ENCODE measurements at places on chromosomes 5 and 9. TPM values are rescaled to one million over a fixed set of nuclear protein-coding genes. Genes with fewer than 3 reads are reported as not detected.

Gene NRG2
- total RNA-seq = 1.8 TPM

Gene OTP
- total RNA-seq = 0.13 TPM

Gene BARX1
- 12.8 TPM for total RNA-seq

Gene IL9
- total RNA-seq = not detected

Gene CCDC192
- not detected for total RNA-seq

Gene BARHL1
- not detected for total RNA-seq

Gene ACOT12
- not detected for total RNA-seq

Gene IFNA21
- not detected for total RNA-seq

Gene BTNL8
- total RNA-seq = not detected

Gene TMEM171
- 6.6 TPM for total RNA-seq

Gene ANKRD33B
- 11.4 TPM for total RNA-seq

Gene FBN2
- total RNA-seq = 18.3 TPM

Gene TMOD1
- 1.8 TPM for total RNA-seq

Gene ADRA1B
- total RNA-seq = 20.4 TPM

Gene GALNT12
- 4.4 TPM for total RNA-seq

Gene C8G
- total RNA-seq = 1.7 TPM

Gene GKAP1
- 4.1 TPM for total RNA-seq

Gene EFNA5
- 20.5 TPM for total RNA-seq

Gene UBAP1
- 45.7 TPM for total RNA-seq

Gene PCDHB13
- total RNA-seq = 0.08 TPM

Gene IFNA2
- not detected for total RNA-seq

Gene ECM2
- 0.17 TPM for total RNA-seq

Gene HSPA4
- 180 TPM for total RNA-seq

Gene FAM174A
- 13.0 TPM for total RNA-seq

Gene SPINK6
- 0.45 TPM for total RNA-seq

Gene GALNT10
- total RNA-seq = 111 TPM

Gene HMMR
- total RNA-seq = 21.5 TPM

Gene WDR38
- 0.13 TPM for total RNA-seq

Gene ZNF608
- 0.77 TPM for total RNA-seq

Gene AHRR
- total RNA-seq = 3.9 TPM

Gene CSNK1G3
- 23.5 TPM for total RNA-seq

Gene PCDHB16
- total RNA-seq = 0.08 TPM

Gene QRFP
- total RNA-seq = not detected

Gene DRD1
- 0.13 TPM for total RNA-seq

Gene UBQLN1
- total RNA-seq = 125 TPM

Gene IRX1
- total RNA-seq = not detected

Gene IL33
- 0.27 TPM for total RNA-seq

Gene CDC20B
- 0.07 TPM for total RNA-seq

Gene SPATA31A3
- total RNA-seq = not detected

Gene NUTM2F
- total RNA-seq = not detected

Gene IGFBPL1
- total RNA-seq = 2.3 TPM

Gene CHSY3
- 0.09 TPM for total RNA-seq

Gene FOXI1
- total RNA-seq = not detected

Gene NPDC1
- 79.5 TPM for total RNA-seq

Gene NIPAL4
- total RNA-seq = 10.9 TPM

Gene PCDHGA10
- 0.03 TPM for total RNA-seq

Gene PDE6A
- 0.24 TPM for total RNA-seq

Measured in A549 treated with Hydrocortisone at 1 μM for 4 hours (cell line).